ENCODE measurements at places on chromosomes 5 and 9. TPM values are rescaled to one million over a fixed set of nuclear protein-coding genes. Genes with fewer than 3 reads are reported as not detected.

DNA sequence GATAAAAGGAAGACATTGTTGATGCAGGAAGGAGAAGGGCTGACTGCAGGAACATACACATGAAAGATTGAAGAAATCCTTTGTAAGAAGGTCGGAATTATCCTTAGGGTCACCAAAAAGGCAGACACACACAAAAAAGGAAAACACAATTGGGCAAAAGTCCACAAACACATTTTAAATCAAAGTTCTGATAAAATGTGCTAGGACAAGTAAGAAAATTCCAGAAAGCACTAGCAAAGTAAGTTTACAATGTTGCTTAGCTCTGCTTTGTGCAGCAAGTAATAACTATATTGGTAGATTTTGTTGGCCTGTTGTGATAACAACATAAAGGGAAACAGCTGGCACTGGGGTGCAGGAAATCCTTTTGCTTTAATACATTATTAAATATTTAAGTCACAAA, 99.8 kb upstream of the VCAN start:
- no peaks in the 10 kb centered on the region for H3K27me3 ChIP-seq
- DNase-seq, result no peak
- H3K4me3 ChIP-seq, result no peak overlapping the region
- H3K27ac ChIP-seq, result no peak overlapping the region

GRCh38 chr5:50325237-50325832, 115.8 kb downstream of the EMB start:
- no peak overlapping the region for H3K27ac ChIP-seq
- no peaks in the 10 kb centered on the region for H3K36me3 ChIP-seq
- H3K27me3 ChIP-seq, result no peaks in the 10 kb centered on the region
- no peak overlapping the region for H3K4me3 ChIP-seq
- no peaks in the 10 kb centered on the region for H3K4me1 ChIP-seq
- no peak for DNase-seq

GRCh38 chr5:77832166-77832770, 56.1 kb upstream of the TBCA start:
- H3K4me3 ChIP-seq, result no peak overlapping the region
- no peaks in the 10 kb centered on the region for H3K27me3 ChIP-seq
- H3K36me3 ChIP-seq, result no peaks in the 10 kb centered on the region
- no peak overlapping the region for H3K27ac ChIP-seq
- no peaks in the 10 kb centered on the region for H3K4me1 ChIP-seq
- no peak for DNase-seq

PCDHAC2 gene
- 2.3 TPM for total RNA-seq

IFNB1 gene
- not detected for total RNA-seq
